ENCODE measurements at places on chromosomes 1 and 21. TPM values are rescaled to one million over a fixed set of nuclear protein-coding genes. Genes with fewer than 3 reads are reported as not detected.

Gene RGS7
- not detected for total RNA-seq

Gene GJB3
- total RNA-seq = not detected

Gene PTCH2
- 0.94 TPM for total RNA-seq

Gene SLC6A17
- total RNA-seq = not detected

Gene SPRR5
- not detected for total RNA-seq

Gene OR2T34
- not detected for total RNA-seq

Gene PSMB4
- total RNA-seq = 398 TPM

Gene JAM2
- 0.07 TPM for total RNA-seq

Gene TMEM35B
- 18.2 TPM for total RNA-seq

Gene SYCP1
- total RNA-seq = not detected

Gene ABCB10
- 18.9 TPM for total RNA-seq

GRCh38 chr1:196361112-196361714 lies 247.0 kb downstream of the KCNT2 start:
- DNase-seq = no peak
- H3K27ac ChIP-seq = no peak overlapping the region
- no peaks in the 10 kb centered on the region for H3K36me3 ChIP-seq

DNA sequence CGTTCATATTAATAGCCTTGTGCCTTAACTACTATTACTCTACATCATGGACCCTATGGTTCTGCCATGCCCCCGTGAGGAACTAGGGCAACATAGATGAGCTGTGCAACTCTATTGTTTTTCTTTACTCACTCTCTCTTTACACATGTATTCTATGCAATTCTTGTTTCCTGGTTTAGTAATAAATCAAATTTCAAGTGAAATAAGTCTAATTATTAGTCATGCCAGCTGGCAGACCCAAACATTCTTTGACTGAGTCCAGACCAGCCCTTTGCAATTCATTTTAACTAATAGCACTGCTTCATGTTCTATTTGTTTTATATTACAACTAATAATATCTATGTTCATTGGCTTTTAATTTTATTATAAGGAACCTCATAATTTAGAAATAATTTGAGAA lies 789.3 kb upstream of the ADAMTS5 start:
- no peak for DNase-seq
- no peak overlapping the region for H3K4me3 ChIP-seq
- peaks cover 2% of the 10 kb centered on the region for H3K27me3 ChIP-seq
- H3K4me1 ChIP-seq = no peaks in the 10 kb centered on the region
- no peaks in the 10 kb centered on the region for H3K36me3 ChIP-seq
- no peak overlapping the region for H3K27ac ChIP-seq

GRCh38 chr1:228360533-228361313 lies 45.9 kb downstream of the TRIM11 start:
- no peak for DNase-seq
- H3K4me3 ChIP-seq = no peak overlapping the region
- H3K4me1 ChIP-seq = no peaks in the 10 kb centered on the region
- H3K36me3 ChIP-seq = no peaks in the 10 kb centered on the region
- no peak overlapping the region for H3K27ac ChIP-seq

- H3K4me1 ChIP-seq = peaks cover 21% of the 10 kb centered on the region
- H3K27me3 ChIP-seq = peaks cover 2% of the 10 kb centered on the region
- no peak overlapping the region for H3K4me3 ChIP-seq
- H3K27ac ChIP-seq = no peak overlapping the region
- DNase-seq = no peak
- no peaks in the 10 kb centered on the region for H3K36me3 ChIP-seq
Measured at GRCh38 chr1:113041569-113042284, 31.3 kb upstream of the LRIG2 start.

GRCh38 chr1:51534447-51534846 lies 15.4 kb upstream of the EPS15 start:
- no peak overlapping the region for H3K4me3 ChIP-seq
- peak; percentile 11 for DNase-seq

GRCh38 chr1:151342021-151342420 lies 5.0 kb downstream of the RFX5 start:
- H3K27ac ChIP-seq = no peak overlapping the region
- peaks cover 34% of the 10 kb centered on the region for H3K4me1 ChIP-seq
- H3K36me3 ChIP-seq = peaks cover 15% of the 10 kb centered on the region

DNA sequence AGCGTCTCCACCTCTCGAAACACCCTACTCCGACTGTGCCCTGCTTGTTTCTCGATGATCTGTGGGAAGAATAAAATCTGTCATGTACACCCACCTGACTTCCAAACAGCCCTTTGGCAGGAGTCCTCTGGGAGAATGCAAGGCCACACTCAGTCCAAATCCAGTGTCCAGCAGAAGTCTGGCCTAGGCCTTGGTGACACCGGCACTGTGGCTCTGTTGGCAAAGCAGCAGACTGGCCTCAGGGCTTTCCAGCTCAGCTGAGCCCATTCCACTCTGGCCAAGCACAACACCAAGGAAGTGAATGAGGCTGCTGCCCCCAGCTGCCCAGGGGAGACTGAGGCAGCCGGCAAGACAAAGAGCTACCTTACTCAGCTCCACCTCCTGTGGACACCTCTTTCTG lies 25.1 kb upstream of the KNCN start:
- H3K36me3 ChIP-seq = peaks cover 10% of the 10 kb centered on the region
- no peak overlapping the region for H3K4me3 ChIP-seq
- no peak overlapping the region for H3K27ac ChIP-seq
- DNase-seq = no peak

GRCh38 chr1:246035060-246035541 lies 472.0 kb downstream of the SMYD3 start:
- no peak overlapping the region for H3K27ac ChIP-seq
- H3K36me3 ChIP-seq = no peaks in the 10 kb centered on the region
- H3K4me3 ChIP-seq = no peak overlapping the region

- peaks cover 8% of the 10 kb centered on the region for H3K36me3 ChIP-seq
- no peak overlapping the region for H3K4me3 ChIP-seq
- no peaks in the 10 kb centered on the region for H3K27me3 ChIP-seq
Measured at GRCh38 chr1:15954316-15954715, 21.6 kb downstream of the ZBTB17 start.

GRCh38 chr1:95496307-95496706 lies 262.3 kb downstream of the RWDD3 start:
- no peaks in the 10 kb centered on the region for H3K36me3 ChIP-seq
- no peak for DNase-seq
- no peak overlapping the region for H3K27ac ChIP-seq

- no peak for DNase-seq
- no peak overlapping the region for H3K27ac ChIP-seq
- peaks cover 14% of the 10 kb centered on the region for H3K4me1 ChIP-seq
- H3K27me3 ChIP-seq = no peaks in the 10 kb centered on the region
Measured at GRCh38 chr1:184494929-184495328, 108.1 kb downstream of the C1orf21 start.

DNA sequence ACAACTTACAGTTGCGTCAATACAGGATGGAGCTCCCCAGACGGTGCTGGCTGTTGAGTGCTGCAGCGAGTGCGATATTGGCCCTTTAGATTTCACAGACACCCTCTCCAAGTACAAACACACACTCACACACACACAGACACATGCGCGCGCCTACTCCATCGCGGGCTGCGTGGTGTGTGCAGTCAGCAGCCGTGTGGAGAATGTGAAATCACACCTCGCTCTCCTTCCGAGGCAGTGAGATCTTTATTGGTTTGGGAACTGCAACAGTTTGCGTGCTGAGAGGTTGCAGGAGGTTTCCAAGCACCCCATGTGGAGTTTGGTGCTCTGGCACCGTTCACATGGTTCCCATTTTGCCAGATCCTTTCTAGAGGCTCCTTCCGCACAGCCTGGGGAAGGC lies 372.2 kb downstream of the RRAGC start:
- no peak for DNase-seq

GRCh38 chr1:232905331-232906034 lies 44.9 kb upstream of the NTPCR start:
- H3K27me3 ChIP-seq = no peaks in the 10 kb centered on the region
- peaks cover 31% of the 10 kb centered on the region for H3K4me1 ChIP-seq
- H3K4me3 ChIP-seq = no peak overlapping the region

DNA sequence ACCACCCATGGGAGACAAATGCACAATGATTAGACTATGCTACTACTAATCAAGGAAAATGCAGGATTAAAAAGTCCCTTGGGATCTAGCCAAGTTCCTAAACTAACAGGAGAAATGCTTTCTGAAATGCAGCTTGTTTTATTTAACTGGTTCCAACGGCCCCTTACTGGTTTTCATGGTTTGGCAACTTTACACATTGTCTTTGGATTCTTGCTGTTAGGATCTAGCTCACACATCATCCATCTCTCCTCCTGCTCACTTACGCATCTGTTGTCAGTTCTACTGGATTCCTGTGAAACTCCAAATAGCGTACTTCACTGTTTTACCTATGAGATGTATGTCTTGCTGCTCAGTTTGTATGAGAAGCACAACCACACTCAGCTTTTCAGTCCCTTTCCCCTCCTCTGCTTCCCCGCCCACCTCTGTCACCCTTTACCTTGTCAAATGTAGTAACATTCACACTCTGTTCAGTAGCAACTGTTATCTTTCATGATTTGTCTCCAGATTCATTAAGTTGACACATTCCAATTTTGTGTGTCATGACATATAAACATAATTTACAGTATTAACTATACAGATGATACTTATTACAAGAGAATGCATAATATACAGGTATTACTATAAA lies 130.1 kb downstream of the SIM2 start:
- peaks cover 8% of the 10 kb centered on the region for H3K36me3 ChIP-seq
- H3K27me3 ChIP-seq = no peaks in the 10 kb centered on the region
- no peak overlapping the region for H3K4me3 ChIP-seq
- no peak for DNase-seq
- H3K4me1 ChIP-seq = peaks cover 2% of the 10 kb centered on the region

DNA sequence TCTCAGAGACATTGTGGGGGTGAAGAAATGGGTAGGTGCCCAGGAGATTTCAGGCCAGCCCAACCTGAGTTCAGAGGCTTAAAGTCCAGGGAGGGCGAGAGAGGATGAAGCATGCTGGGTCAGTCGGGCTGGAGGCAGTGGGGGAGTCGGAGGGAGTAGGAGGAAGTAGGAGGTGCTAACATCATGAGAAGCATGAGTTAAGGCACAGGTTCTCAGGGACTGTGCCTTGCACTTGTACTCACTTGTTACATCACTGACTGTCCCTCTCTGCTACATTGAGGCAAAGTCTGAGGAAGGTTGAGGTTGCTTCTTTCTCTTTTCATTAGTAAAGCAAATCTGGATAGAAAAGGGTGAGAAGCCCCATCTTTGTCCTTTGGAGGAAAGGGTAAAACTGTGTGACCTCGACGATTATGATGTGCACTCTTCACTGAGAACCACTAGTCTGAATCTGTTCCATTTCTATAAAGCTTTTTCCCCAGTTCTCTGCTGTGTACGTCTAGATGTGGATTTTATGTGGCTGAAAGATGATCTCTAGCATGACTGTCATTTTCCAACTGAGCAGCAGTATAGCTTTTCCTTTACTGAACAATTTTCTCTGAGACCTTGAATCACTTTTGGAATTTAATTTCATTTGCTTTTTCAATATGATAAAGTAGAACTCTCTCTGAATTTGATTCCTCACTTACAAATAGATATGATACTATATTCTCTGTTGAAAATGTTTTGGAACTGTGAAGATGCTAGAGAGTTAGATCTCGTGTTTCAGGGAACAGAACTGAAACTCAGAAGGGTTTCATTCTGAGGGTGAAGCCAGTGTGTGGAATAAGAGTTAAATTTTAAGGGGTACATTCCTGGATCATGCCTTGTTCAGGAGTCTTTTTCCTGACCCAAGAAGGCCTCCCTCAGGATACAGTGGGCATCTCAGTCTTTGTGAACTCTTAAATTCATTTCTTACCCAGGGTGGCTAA lies 94.6 kb downstream of the FGGY start:
- no peak overlapping the region for H3K4me3 ChIP-seq
- no peak overlapping the region for H3K27ac ChIP-seq
- peaks cover 10% of the 10 kb centered on the region for H3K4me1 ChIP-seq
- no peaks in the 10 kb centered on the region for H3K36me3 ChIP-seq
- H3K27me3 ChIP-seq = no peaks in the 10 kb centered on the region
- DNase-seq = no peak

DNA sequence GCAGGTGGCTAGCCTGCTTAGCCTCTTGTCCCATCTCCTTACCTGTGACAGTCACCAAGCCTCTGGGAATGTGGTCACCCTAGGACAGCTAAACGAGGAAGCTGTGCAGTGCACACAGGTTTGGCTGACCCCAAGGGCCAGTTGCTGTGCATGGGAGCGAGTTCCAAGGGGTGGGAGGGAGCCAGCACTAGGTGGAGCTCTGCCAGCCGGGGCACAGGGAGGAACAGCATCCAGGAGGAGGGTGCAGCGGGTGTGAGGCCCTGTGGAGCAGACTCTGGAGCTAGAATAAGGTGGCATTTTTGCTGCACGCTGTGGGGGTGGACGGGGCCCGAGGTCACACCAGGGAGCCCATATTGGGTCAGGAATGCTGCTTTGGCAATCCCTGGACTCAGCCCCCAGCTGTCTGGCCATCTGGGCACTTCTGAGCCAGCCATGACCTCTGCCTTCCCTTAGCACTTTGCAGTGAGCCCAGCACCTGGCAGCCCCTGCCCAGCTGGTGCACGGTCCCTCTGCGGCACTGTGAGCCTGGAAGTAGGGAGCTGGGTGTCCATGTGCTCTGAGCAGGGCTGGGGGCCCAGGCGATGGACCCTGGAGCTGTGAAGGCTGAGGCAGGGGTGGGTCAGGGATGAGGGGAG lies 8.7 kb downstream of the PDXK start:
- peaks cover 41% of the 10 kb centered on the region for H3K4me1 ChIP-seq
- no peaks in the 10 kb centered on the region for H3K27me3 ChIP-seq
- no peak for DNase-seq
- peaks cover 6% of the 10 kb centered on the region for H3K36me3 ChIP-seq

DNA sequence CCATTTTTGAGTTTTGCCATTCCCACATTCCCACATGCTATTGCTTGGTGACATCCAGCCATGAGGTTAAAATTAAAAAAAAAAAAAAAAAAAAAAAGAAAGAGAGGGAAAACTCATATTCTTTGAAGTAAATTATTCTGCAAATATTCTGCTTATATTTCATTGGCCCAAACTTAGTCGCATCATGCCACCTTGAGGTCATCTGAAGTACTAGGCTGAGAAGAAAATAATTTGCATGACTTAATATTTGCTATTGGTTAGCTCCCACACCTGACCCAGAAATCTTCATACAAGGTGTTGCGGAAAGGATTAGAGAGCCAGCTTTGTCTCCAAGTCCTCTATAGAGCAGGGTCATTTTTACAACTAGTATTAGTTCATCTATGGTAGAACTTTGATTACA lies 2206.0 kb downstream of the MRPL39 start:
- H3K36me3 ChIP-seq = no peaks in the 10 kb centered on the region
- H3K4me3 ChIP-seq = no peak overlapping the region
- H3K4me1 ChIP-seq = no peaks in the 10 kb centered on the region
- DNase-seq = no peak
- H3K27me3 ChIP-seq = peaks cover 4% of the 10 kb centered on the region

DNA sequence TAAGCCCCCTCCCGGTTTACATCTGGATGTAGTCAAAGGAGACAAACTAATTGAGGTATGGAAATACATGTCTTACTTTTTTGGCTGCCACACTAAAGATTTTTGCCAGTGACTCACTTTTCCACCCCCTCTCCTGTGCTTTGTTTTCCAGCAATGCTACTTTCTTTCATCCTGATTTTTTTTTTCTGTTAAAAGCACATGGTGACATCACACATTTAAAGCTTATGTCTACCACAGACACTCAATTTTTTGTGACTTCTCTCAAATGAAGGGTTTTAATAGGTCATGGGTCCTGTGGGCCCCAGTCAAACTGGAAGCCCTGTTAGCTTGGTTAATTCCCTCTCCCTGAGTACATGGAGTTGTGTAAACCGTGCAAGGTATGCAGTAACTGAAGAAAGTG lies 2.2 kb downstream of the PPP1R8 start:
- peaks cover 18% of the 10 kb centered on the region for H3K36me3 ChIP-seq
- H3K27me3 ChIP-seq = no peaks in the 10 kb centered on the region
- DNase-seq = no peak
- peak overlapping the region; percentile 2 for H3K27ac ChIP-seq
- H3K4me1 ChIP-seq = peaks cover 43% of the 10 kb centered on the region

Measured in activated naive CD4-positive, alpha-beta T cell treated with anti-CD3 and anti-CD28 coated beads for 36 hours (primary cell).